ENCODE measurements at places on chromosomes 7 and 10.

DNA sequence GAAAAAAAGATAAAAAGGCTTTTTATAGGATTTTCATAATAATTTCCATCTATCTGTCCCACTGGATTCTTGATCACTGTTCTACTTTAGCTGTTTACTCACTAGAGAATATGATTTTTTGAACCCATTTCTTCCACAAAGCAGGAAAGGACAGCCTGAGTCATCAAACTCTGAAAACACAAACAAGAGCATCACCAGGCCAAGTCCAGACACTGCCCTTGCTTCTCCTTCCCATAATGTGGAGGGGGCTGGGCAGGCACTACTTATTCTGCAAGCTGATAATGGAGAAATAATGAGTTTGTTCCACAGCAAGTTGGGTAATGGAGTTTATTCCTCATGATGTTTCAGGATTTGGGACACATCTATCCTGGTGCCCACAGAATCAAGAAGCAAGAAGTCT, 13.0 kb upstream of the KCNIP2 start:
- no peak for DNase-seq

GRCh38 chr10:100826983-100827818, 81.8 kb downstream of the PAX2 start:
- DNase-seq = peak; percentile 60

GRCh38 chr10:63710703-63711102, 189.5 kb downstream of the REEP3 start:
- peak; percentile 40 for DNase-seq

GRCh38 chr7:76011442-76011861, 17.1 kb upstream of the TMEM120A start:
- no peak for DNase-seq

GRCh38 chr7:26646336-26647048, 217.9 kb downstream of the SKAP2 start:
- no peak for DNase-seq

DNA sequence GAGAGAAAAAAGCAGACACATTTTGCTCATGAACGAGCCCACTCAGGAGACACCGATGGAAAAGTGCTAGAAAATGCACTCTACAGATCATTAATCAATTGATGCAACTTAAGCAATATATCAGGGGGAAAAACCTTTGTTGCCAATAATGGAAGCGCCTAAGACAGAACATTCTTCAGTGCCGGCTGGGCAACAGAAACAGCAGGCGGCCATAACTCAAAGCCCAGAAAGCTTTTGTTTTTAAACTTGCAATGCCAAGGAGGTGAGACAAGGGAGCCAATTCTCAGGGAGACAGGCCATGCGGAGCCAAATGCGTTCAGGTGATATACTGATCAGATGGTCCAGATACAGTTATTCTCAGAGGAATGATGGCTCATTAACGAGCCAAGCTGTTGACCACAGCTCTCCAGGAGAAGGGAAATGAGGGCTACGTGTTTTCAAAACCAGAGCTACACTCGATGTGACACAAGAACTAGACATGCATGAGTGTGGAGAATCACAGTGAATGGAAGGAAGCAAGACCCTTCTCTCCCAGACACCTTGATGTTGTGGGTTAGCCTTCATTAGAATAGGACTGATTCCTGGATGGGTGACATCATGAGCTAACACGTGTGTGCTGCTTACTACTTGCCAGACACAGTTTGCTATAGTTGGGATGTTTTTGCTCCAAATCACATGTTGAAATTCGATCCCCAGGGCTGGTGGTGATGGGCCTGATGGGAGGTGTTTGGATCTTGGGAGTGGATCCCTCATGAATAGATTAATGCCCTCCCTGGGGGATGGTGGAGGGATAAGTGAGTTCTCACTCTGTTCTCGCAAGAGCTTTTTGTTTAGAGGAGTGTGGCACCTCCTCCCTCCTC, 79.1 kb upstream of the KCNMA1 start:
- DNase-seq = no peak

DNA sequence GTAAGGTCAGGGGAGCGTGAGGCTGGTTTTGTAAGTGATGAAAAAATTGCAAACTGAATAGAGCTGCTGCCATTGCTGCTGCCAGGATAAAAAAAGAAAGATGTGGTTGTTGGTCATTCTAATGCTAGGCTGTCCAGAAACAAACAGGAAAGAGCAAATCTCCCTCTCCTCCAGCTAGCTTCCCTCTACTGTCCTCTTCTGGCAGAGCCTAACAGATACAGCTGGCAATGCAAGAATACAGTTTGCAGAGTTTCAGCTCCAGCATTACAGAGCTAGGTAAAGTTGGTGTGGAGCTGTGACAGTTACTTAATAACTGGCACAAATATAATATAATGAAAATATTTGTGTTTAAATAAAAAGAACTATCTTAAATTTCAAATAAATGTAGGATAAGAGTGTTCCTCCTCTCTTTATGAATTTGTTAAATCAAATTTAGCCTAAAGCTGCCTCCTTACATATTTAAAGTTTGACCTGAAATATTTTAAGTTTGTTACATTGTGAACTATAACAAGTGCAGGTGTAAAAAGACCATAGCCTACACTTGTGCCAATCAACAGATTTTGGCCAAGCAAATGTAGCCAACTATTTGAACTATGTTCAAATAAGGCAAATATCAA, 407.7 kb downstream of the SH2D4B start:
- DNase-seq = peak; percentile 10

DNA sequence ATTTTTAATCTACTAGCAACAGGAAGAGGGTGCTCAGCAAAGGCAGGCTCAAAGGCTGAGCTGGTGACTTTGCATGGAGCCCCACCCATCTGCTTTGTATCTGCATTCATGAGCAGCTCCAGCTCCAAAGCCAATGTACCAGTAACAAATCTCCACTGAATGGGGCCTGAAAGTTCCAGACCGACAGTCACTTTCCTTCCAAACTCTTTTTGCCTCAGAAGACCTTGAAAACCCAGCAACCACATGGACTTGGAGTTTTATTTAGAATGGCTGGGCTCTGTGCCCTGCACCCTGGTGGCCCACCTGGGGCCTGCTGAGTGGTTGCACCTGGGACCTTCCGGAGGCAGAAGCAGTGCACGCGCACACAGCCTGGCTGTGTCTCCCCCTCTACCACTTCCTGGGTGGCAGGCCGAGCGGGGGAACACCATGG, 195.0 kb upstream of the PLXNA4 start:
- DNase-seq = no peak

DNA sequence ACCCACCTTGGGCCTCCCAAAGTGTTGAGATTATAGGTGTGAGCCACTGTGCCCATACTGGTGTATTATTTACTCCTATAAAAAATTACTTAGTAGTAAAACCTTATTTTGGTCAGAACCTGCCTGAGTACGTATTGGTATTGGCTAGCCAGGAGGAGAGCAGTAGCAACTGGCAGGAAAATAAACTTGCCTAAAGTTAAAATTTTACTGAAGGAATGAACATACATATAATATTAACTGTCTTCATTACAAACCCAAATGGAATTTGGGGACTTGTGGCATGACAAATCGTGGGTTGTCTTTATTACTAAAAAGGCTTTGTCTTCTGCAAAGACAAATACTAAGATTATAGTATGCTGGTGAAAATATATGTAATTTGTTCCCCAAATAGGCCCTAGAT, 8.4 kb downstream of the RAB18 start:
- DNase-seq = no peak

DNA sequence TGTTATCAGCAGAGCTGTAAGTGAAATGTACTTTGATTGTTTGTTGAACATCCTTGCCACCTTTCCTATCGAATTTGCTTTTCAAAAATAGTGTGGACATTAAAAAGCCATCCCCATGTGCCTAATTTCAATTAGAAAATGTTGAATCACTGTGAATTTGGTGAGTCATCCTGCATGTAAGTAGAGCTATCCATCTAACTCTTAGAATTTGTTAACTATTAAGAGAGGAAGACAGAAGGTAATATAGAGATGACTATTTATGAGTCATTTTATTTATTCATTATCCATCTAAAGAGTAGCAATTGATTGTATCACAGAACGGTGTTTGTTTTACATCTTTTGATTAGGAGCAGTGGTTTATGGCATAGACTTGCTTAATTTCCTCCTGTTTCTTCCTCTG, 154.7 kb downstream of the MGMT start:
- no peak for DNase-seq

All from GM10248 (cell line).